ENCODE measurements at places on chromosomes 16 and 17. TPM values are rescaled to one million over a fixed set of nuclear protein-coding genes. Genes with fewer than 3 reads are reported as not detected.

The SCGB1C2 gene
- polyA plus RNA-seq = not detected

The CIAO2B gene
- polyA plus RNA-seq = 137 TPM

The PRSS33 gene
- not detected for polyA plus RNA-seq

The CLEC3A gene
- polyA plus RNA-seq = not detected

The PITPNM3 gene
- polyA plus RNA-seq = 2.8 TPM

The KRT27 gene
- 0.56 TPM for polyA plus RNA-seq

The KRTAP2-2 gene
- not detected for polyA plus RNA-seq

The ERN1 gene
- 31.9 TPM for polyA plus RNA-seq

The UMOD gene
- polyA plus RNA-seq = not detected

The ENPP7 gene
- polyA plus RNA-seq = not detected

The ITGB3 gene
- polyA plus RNA-seq = 0.64 TPM

The TBC1D3G gene
- 79.7 TPM for polyA plus RNA-seq

The CBFA2T3 gene
- 5.3 TPM for polyA plus RNA-seq

The AANAT gene
- polyA plus RNA-seq = not detected

The HS3ST2 gene
- 0.84 TPM for polyA plus RNA-seq

DNA sequence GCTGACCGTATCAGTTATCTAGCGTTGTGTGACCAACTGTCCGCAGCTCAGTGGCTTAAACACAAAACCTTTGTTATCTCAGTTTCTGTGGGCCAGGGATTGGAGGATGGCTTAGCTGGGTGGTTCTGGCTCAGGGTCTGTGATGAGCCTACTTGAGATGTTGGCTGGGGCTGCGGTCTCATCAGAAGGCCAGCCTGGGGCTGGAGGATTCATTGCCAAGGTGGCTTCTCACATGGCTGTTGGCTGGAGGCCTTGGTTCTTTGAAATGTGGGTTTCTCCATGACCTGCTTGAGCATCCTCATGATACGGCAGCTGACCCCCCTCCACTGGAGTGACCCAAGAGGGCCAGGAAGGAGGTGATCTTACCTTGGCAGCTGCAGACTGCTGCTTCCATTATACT, 16.7 kb downstream of the GSE1 start:
- no peak for DNase-seq

DNA sequence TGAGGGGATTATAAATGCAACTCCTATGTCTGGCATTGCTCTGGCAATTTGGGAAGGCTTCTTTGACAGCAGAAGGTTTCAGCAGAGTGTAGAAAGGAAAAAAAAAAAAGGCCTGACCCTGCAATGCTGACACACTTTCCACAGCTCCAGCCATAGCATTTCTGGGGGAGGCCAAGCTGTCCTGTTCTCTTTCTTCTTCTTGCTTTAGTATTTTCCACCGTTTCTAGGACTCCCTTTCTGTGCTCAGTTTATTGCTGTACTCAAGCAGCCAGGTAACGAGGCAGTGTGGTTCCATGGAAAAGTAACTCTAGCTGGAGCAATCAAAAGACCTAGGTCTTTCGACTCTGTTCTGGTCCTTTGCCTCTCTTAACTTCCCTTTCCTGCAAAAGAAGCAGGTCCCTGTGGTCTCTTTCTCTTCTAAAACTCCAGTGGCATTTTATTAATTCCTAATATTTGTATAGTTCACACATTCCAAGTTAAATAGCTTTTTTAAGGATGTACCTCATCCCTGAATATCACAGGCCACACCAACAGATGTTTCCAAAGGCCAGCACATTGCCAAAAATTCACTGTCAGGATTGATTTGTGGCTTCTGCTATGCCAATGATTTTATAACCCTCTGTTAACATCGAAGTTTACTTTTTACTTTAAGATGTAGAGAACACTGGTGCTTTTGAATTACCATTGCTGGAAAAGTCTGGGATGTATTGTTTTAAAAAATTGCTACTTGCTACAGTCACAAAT, 90.3 kb upstream of the BCAR1 start:
- no peak for DNase-seq

GRCh38 chr17:66340720-66341119, 38.3 kb downstream of the PRKCA start:
- no peak for DNase-seq

DNA sequence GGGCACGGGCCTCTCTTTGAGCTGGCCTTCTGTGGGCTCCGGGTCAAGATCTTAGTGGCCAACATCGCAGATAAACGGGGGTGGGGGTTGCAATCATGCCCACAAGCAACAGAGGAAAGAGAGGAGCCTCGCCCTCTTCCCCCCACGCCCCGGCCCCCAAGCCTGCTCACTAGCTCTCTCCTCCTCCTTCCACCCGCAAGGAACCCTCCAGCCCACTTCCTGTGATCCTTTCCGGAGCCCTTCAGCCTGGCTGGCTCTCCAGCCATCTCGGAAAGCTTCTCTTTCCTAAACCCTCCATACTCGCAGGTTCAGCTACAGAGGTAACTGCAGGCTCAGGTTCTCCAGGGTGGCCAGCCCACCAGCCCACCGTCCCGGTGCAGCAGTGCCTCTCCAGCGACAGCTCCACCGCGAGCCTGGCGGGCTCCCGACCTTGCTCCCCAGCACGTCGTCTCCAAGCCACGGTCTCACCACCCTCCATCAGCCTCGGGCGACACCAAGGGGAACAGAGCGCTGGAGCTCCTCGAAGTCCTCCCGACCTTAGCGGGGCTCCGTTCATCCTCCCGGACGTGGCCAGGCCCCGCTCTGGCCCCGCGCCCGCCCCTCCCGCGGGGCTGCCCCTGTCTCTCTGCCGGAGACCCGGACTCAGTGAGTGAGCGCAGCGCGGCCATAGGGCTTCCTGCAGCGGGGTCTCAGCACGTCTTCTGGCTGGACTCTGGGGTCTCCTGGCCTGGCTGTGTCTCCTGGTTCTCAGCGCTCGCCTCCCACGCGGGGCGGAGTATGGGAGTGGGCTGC, 12.9 kb upstream of the ODF4 start:
- peak; percentile 34 for DNase-seq

DNA sequence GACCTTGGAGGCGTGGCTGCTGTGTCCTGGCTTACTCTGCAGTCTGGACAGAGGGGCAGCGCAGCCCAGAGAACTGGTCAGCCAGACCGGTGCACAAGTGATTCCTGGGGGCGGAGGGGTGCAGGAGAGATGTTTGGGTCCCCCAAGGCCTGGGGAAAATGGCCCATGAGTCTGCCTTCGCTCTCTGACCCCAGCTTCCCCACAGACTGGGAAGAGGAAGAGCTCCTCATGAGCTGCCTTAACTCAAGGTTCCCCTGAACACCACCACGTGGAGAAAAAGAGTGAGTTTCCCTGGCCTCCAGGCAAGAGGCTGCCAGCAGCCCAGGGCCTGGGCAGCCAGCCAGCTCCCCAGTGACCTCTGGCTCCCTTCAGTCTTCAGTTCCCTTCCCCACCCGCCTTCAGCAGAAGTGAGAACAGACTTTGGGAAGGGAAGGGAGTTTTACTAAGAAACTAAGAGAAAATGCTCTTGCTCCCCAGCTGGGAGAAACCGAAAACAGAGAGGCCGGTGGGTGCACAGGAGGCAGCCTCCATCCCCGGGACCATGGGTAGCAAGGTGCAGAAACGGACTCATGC, 2.0 kb upstream of the C17orf99 start:
- peak; percentile 90 for DNase-seq

DNA sequence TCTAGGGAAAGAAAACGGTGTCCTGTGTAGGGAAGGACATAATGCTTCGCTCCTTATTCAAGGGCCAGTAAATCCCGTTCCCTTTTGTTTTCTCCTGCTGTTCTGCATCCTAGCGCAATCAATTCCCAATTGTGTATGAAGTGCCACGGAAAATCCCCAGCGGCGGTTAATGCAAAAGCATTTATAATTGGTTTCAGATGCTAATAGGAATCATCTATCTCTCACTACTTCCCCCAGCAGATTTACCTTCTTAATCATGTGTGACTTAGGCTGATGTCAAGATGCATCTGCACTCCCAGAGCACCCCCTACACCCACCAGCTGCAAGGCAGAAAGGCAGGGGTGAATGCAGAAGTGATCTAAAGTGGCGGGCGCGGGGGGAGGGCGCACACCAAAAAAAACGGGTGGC, 32.7 kb upstream of the SSTR2 start:
- no peak for DNase-seq

- DNase-seq = no peak
Observed at GRCh38 chr17:28532050-28532960, 20.1 kb downstream of the UNC119 start.

GRCh38 chr16:66220702-66221101, 145.8 kb upstream of the CDH5 start:
- DNase-seq = no peak

- peak; percentile 80 for DNase-seq
Observed at GRCh38 chr17:58006560-58006923, 504 bp downstream of the SRSF1 start.

GRCh38 chr16:82584553-82585152, 42.1 kb upstream of the CDH13 start:
- DNase-seq = no peak

- DNase-seq = peak; percentile 84
Observed at GRCh38 chr17:17837966-17838962, 1.5 kb upstream of the SREBF1 start.

- peak; percentile 59 for DNase-seq
Observed at GRCh38 chr17:7885367-7886226, 3.0 kb upstream of the CHD3 start.

- peak; percentile 43 for DNase-seq
Observed at GRCh38 chr16:23435500-23435899, 17.5 kb downstream of the COG7 start.

DNA sequence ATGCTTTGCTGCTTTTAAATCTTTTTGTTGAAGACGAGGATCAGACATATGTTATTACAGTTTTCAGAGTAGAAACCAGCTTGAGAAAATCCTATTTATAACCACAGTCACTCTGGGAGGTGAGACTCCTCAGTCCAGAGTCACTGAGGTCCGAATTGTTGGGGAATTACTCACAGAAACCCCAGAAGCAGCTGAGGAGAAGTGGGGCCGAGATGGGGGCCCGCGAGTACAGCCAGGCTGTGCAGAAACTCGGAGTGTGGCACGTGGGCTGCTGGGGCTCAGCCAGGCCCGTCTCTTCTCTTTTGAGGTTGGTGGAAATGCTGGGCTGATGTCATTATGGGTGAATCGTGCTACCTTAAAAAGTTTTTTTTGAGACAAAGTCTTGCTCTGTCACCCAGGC, 14.4 kb upstream of the GNG13 start:
- DNase-seq = no peak

- DNase-seq = no peak
Observed at GRCh38 chr16:88738151-88739084, 32.1 kb downstream of the CTU2 start.

DNA sequence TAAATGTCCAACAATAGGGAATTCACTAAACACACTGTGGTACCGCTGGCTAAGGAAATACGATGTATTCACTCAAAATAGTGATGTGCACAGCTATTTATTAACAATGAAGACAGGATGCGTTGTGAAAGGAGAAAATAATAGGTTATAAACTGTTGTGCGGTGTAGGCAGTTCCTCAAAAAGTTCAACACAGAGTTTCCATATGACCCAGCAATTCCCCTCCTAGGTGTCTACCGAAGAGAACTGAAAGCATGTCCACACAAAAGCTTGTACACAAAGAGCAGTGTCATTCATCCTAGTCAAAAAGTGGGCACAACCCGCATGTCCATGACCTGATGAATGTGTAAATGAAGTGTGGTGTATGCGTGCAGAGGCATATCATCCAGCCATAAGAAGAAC, 1.2 kb upstream of the CES1 start:
- DNase-seq = no peak

- DNase-seq = no peak
Observed at GRCh38 chr17:69188064-69188463, 40.6 kb downstream of the ABCA10 start.

DNA sequence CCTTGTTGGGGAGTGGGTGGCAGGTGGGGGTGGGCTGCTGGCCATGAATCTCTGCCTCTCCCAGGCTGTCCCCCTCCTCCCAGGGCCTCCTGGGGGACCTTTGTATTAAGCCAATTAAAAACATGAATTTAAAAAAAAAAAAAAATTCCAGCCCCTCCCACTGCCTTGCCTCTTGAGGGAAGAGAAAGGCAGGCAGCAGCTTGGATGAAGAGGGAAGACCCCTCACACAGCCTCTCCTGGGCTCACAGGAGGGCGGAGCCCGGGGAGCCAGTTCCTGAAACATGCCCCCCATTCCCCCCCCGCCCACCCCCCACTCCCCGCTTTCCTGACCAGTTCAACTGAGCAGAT, 1.8 kb upstream of the TCAP start:
- no peak for DNase-seq

DNA sequence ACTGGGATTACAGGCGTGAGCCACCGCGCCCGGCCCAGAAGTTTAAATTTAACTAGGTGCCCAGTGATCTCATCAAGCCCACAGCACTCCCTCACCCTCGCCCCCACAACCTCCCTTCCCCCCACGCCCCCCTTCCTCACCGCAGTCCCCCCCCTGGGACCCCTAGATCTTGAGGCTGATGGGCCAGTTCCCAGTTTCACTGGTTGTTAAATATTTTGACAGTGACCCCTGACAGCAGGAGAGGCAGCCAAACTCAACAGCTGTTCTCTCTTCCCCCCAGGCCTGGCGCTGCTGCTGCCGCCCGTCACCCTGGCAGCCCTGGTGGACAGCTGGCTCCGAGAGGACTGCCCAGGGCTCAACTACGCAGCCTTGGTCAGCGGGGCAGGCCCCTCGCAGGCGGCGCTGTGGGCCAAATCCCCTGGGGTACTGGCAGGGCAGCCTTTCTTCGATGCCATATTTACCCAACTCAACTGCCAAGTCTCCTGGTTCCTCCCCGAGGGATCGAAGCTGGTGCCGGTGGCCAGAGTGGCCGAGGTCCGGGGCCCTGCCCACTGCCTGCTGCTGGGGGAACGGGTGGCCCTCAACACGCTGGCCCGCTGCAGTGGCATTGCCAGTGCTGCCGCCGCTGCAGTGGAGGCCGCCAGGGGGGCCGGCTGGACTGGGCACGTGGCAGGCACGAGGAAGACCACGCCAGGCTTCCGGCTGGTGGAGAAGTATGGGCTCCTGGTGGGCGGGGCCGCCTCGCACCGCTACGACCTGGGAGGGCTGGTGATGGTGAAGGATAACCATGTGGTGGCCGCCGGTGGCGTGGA, 15.6 kb downstream of the QPRT start:
- DNase-seq = no peak

- no peak for DNase-seq
Observed at GRCh38 chr17:68439656-68440290, 17.5 kb downstream of the WIPI1 start.

DNA sequence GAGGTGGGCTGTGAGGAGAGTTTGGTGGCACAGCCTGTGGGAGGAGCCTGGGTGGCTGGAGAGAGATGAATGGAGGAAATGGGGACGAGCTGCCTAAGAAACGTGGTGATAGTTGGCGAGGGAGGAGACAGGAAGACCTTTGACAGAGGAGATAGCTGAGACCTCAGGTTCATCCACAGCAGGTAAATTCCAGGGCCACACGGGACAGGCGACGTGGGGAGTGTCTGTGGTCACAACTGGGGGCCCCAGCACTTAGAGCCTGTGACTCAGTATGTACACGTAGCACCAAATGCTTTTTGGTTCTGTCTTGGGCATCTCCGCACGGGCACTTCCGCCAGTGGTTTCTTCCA, 7.7 kb downstream of the MINK1 start:
- no peak for DNase-seq

DNA sequence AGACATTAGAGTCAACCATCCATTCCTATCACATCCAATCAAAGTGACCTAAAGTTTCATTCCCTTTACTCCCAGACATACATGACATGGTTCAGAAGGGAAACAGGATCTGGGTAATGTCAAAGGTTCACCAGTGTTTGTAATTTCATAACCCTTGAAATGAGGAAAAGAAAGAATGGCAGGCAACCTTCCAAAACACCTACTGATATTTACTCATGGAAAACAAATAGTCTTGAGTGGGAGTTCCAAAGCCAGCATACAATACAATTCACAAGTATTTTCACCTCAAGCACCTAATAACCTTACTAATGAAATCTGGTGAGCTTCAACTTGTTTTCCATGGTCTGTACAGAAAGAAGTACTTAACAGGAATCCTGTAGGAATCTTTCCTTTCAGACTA, 72.5 kb upstream of the AXIN2 start:
- no peak for DNase-seq

GRCh38 chr17:27647765-27648164, 16.8 kb downstream of the LGALS9 start:
- no peak for DNase-seq

Data from adrenal gland (tissue), 19 donors.